ENCODE measurements at places on chromosomes 6 and 20.
A peak's percentile ranks its signal among the peaks of the same experiment; 100 is the strongest.

DNA sequence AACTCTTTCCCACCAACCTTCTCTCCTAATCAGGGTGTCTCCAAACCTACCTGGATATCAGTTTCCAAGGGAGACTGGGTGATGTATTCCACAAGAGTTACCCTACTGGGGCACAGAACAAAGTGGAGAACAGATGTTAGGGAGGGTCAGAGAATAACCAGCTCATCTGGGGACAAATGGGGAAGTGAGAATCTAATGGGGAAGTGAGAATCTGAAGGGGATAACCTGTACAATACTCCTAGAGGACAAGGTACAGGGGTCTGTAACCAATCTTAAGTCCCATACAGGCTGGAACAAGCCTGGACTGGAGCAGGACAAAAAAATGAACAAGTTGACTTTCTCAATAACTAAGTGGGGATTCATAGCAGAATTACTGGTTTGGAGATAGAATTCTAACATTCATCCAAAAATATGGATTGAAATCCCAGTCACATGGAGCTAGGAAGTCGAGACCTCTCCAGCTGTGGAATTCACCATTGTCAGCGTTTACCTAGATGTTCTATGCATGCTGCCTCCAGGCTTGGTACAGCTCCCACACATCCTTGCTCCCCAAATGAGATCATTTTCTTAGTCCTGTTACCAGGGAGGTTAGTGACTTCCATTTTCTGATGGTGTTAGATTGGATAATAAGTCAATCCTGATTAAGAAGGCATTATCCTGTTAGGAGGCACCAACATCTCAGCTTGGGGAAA, 214.8 kb upstream of the MOCS1 start:
- DNase-seq: peak; percentile 40

GRCh38 chr6:151018046-151018445, 152.5 kb downstream of the MTHFD1L start:
- no peak for DNase-seq

DNA sequence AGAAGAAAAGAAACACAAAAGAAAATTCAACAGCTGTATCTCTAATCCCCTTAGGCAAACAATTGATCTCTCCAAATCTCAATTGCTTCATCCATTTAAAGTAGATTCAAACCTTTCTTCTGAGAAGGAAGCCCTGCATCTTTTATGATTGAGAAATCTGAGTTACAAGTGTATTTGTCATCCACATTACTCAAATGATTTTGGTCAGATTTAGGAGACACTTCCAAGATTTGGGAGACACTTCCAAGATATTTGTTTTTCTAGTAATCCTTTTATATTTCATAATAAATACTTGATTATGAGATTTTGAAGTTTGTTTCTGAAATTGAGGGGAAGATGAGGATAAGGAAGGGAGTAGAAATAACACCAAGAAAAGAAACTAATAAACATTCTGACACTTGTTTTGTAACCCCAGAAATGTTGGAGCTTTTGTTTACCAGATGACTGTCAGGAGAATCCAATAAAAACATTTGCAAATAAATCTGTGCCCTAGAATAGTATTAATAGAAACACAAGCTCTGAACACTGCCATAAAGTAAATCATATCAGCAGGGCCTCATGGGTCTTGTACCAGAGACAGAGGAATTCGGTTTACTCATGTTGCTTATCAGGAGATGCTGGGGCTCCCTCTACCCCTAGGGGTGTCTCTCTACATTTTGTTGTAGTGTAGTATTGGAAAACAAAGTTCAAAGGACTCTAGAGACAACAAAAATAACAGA, 314.3 kb upstream of the NT5E start:
- no peak for DNase-seq

- DNase-seq: no peak
Observed at GRCh38 chr6:3284436-3284876, 25.7 kb downstream of the PSMG4 start.

DNA sequence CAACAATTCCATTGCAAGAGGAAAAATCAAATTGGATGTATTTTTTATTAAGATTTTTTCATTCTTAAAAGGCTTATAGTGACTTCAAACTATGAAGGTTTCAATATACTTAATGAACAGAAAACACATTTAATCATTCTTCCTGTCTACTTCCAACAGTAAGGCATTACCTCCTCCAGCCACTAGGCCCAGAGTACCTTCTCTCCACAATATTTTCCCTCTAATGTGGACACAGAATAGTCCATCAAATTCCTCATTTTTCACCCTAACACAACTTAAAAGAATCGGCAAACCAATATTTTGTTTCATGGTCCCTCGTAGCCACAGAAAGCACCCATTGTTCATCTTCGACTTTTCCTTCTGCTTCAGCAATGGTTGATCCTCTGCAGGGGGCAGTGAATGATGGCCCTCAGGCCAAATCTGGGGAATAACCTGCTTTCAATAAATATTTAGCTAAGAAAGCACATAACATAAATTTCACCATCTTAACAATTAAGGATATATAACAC, 335.4 kb upstream of the ID4 start:
- no peak for DNase-seq
